ENCODE measurements at places on chromosomes 2 and 18.

- peak; percentile 39 for DNase-seq
These were observed 3.0 kb downstream of the LBH start for GRCh38 chr2:30234180-30234971.

DNA sequence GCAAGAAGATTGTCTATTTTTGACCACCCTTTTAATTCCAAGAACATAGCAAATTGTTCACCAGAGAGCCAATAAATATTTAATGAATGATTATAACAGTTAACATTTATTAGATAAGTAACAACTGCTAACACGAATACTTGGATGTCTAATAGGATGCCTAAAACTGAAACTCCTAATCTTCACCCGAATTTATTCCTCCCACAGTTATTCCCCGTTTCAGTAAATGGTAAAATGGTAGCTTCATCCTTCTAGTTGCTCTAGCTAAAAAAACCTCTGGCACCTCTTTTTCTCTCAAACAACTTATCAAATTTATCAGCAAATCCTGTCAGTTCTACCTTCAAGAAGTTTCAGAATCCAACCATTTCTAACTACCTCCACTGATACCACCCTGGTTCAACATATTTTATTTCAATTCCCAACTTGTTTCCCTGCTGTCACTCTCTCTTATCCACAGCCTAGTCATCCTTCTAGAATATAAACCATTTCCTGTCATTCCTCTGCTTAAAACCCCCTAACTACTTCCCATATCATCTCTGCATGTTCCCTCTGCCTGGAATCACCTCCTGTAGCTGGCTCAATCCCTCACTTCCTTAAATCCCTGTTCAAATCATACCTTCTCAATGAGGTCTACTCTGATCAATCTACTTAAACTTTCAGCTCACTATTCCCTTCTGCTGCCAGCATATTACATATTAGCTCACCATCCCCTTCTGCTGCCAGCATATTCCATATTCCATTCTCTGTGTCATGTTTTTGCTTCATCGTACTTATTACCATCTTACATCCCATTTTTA is 93.8 kb downstream of the ROCK2 start:
- no peak for DNase-seq

DNA sequence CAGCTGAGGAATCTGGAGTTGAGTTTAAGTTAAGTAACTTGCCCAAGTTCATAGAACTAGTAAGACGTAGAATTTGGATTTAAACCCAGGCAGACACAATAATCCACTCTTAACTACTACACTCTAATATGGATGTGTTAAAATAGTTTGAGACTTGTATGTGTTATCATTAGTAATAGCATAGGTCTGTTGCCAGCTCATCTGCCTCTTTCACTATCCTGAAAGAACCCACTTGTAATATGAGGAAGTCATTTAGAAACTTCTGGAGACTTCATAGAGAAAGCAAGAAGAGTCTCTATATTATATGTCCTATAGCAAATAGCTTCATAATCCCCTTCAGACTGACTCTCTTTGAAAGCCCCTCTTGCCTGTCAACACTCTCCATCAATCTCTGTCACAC is 43.0 kb upstream of the ACADL start:
- DNase-seq = no peak

DNA sequence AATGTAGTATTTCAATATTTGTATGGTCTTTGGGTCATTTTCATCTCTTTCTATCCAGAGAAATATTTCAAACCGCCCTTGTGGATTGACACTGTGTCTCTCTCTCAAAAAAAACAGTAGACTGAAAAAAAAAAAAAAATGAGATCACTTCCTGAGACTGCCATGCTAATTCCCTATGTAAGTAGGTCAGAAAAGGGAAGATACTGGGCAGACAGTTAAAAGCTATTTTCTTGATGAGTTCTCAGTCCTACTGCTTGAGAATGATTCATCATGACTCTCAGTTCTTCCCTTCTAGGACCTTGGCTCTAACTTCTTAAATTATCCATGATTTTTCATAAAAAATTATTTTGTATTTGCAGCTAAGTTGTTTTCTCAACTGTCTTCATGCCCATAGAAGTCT is 672.3 kb upstream of the REG3G start:
- DNase-seq = no peak

DNA sequence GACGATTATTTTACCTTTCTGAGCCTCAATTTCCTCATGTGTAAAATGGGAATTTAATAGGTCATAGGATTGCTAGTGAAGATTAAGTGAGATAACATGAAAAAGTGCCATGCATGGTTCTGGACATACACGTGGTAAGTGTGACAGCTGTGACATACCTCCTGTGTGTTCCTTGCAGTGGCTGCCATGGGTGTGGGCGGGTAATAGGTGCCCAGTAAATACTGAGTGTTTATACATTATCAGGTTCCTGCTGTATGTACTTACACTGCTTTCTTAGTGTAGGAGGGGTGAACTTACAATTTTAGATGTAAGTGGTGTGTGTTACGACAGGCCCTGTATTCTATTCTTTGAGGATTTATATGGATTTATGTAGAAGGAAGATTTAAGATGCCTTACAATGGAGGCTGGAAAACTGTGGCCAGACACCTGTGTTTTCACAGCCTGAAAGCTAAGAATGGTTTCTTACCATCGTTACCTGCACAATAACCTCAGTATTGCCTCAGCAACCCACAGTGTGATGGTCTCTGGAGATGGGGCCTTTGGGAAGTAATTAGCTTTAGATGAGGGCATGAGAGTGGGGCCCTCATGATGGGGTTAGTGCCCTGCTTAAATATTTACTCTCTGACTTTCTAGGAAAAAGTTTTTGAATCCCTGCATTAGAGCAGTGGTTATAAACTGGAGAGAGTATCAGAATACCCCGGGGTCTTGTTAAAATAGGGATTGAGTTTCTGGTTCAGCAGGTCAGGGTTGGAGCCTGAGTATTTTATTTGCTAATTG is 78.1 kb downstream of the ASAP2 start:
- peak; percentile 42 for DNase-seq

DNA sequence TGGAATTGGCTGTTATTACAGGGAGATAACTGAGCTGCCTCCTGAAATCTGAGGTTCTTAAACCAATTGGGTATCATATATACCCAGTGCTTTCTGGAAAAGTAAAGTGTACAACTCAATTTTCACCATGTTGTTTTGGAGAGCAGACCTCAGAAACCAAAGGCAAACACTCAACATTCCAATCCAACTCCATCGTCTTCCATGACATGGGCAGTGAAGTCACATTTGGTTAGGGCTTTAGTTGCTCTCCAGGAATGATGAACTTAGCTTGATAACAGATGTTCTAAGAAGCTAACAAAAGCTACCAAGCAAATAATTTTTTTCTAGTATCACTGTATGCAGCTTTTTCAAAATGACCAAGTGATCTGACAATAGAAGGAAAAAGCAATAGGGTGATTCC is 107.0 kb upstream of the SLC35G4 start:
- no peak for DNase-seq

- DNase-seq = no peak
These were observed 54.0 kb upstream of the GPR75 start for GRCh38 chr2:53913721-53914120.

DNA sequence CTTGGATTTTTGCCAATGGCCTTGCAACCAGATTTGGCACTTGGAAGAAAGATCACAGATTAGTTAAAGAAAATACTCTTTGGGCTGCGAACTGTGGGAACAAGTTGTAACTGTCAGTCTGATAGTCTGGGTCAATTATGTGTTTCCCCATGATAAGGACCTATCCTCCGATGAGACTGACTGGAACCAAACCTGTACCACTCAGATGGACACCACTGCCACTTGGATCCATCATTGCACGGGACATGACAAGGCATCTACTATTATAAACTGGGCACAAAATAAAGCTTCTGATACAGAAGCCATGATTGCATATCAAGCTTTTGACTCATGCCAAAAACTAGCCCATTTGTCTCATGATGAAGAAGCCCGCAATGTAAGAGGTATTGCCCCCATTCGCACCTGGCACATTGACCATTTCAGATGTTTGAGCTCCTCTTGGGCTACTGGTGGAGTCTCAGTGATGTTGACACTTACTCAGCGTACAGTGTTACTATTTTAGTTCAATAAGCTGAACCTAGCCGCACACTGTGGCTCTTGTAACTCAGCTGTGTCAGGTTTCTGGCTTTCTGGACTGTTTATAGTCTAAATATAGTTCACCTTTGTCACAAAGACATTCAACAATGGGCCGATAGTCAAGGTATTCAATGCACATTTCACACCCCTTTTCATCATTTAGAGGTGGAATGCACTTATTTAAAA is 179.8 kb upstream of the RBBP8 start:
- no peak for DNase-seq

DNA sequence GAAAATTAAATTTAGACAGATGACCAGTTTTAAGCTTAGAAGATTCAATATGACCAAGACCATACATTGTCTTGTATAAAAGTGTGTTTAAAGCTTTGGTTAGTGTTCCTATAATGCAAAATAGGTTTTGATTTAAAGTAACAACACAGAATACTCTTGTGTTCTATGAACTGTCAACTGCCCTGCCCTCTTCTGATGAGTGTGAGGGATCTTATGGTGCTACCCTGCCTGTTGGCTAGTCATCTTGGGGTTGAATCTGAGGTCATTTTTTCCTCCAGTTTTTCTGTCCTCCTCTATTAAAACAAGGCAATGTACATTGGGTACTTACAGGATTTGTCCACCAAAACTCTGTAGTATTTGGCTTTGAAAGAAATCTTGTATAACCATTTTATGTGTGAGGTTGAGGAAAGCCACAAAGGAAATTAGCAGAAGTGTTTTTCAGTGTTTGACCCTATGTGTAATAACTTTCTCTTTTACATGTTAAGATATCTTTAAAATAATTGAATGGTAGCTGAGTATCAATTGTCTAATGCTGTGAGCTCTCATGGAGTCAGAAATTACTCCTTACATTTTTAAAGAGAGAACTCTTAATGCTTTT is 129.1 kb downstream of the SPTBN1 start:
- DNase-seq = no peak

DNA sequence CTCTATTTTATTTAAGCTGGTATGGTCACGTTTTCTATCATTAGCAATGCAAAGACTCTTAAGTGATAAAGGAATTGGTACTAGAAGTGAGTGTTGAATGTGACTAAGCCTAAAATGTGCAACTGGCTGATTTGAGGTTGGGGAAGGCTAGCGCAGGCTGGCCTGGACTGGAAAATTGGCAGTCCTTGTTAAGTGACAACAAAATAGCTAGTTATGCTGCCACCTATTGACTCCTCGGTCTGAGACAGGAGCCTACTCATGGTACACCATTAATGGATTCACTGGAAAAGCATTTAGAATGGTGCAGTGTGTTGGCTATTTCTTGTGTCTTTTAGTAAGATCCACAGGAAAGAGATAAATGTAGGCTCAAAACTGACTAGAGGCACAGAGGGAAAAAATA is 5.7 kb upstream of the WIPF1 start:
- DNase-seq = peak; percentile 3

DNA sequence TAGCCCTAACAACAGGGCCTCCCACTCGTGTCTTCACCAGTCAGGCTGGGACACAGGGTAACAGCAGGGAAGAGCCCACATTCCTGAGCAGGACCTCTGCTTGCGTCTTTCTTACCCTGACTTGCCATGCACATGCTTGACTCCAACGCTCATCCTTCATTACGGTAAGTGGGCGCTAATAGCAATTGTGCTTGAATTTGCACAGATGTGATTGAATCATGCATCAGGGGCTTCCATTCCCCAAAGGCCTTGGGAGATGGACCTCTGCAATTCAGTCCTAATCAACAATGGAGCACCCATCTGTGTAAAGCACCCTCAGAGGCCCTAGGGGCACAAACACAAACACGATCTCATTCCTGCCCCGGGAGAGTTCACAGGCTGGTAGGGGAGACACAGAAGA is 13.5 kb downstream of the TEX51 start:
- DNase-seq = no peak

GRCh38 chr2:17827316-17827715 is 11.1 kb downstream of the MSGN1 start:
- DNase-seq = no peak

DNA sequence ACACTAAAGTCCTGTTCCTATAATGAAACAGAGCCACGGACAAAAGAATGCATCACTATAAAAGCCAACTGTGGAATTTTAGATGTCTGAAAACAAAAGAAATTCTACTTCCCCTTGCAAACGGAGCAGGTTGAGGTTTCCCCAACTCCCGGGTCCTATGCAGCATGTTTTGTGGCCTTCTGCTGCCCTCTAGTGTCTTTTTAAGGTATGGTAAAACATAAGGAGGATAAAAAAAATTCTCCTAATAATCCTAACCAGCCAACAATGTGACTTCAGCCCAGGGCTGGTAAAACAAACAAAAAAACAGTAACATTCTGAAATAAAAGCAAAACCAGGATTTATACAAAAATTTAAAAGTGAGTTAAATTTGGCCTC is 539.5 kb downstream of the NRXN1 start:
- DNase-seq = peak; percentile 67

- DNase-seq = no peak
These were observed at the start of gene DHRS9 for GRCh38 chr2:169069341-169069740. TSS of gene DHRS9 (plus strand) at chr2:169069563. CDS start at chr2:169081582, 12,019 bp downstream.

DNA sequence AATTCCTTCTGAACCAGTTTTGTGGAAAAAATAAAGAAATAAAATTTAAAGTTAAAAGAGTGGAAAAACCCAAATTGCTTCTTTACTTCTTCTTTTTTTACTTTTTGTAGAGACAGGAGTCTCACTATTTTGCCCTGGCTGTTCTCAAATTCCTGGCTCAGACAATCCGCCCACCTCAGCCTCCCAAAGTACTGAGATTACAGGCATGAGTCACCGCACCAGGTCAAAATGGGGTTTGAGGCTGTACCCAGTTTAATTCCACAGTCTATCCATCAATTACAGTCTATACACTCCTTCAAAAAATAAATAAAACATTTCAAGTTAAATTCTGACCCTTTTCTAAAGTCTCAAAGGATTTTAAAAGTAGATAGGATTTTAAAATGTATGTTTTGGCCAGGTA is 120.3 kb downstream of the FAM161A start:
- DNase-seq = no peak

- DNase-seq = peak; percentile 70
These were observed 125.0 kb downstream of the CACNB4 start for GRCh38 chr2:151973901-151974199.

GRCh38 chr2:160440888-160441287 is 52.7 kb downstream of the RBMS1 start:
- no peak for DNase-seq

DNA sequence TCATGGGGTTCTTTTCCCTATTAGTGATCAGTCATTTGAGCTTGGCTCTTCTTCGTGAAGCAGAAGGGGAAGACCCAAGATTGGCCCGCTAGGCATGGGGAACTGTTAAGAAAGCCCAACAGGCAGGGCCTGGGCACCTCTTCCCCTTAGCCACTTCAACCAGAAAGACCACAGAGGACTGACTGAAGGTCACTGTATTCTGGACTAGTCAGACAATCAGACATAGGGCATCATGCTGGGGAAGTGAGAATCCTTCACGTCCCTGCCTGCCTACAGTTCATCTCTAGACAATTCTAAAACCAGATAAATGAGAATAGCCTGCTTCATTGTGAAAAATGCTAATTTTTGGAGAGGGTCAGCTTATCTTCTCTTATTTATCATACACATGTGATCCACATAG is 28.1 kb downstream of the FAP start:
- peak; percentile 27 for DNase-seq

DNA sequence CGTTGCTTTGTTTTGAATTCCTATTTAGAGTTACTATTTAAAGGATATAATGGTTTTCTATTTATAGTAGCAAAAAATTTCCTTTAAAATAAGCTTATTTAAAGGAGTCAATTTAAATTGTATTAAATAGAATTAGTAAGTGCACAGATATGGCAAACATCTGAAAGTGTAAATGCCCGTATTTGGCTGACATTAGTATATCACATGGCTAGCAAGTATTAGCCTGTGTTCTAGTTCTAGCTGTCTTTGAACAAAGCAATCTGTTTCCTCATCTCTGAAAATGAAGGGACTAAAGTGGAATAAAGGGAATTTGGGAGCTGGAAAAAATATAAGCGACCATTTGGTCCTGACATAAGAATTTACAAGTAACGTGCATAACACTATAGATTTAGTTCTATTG is 32.2 kb downstream of the PELI1 start:
- no peak for DNase-seq

Data from NCI-H1417 (cell line).